Thyroid gland (tissue), 4 donors: ENCODE measurements at places on chromosomes 2 and 18. TPM values are rescaled to one million over a fixed set of nuclear protein-coding genes. Genes with fewer than 3 reads are reported as not detected.

DNA sequence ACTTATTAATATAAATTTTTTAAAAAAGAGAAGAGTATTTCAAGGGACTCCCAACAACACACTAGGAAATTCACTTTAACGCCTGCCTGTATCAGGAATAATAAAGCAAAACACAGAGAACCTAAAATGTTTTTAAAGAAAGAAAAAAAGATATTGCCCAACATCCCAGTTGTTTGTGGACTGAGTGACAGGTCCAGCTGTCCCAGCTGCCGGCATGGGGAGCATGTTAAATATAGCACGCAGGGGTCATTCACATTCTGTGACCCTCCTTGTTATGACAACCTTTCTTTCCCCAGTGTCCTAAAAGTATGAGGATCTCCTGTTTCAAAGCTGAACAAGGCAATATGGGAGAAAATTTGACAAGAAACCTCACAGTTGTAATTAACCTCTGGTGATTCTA is 4.4 kb downstream of the KLHL41 start:
- no peak overlapping the region for H3K27ac ChIP-seq
- no peak overlapping the region for H3K4me3 ChIP-seq
- H3K36me3 ChIP-seq: no peaks in the 10 kb centered on the region
- DNase-seq: no peak
- H3K27me3 ChIP-seq: no peaks in the 10 kb centered on the region

DNA sequence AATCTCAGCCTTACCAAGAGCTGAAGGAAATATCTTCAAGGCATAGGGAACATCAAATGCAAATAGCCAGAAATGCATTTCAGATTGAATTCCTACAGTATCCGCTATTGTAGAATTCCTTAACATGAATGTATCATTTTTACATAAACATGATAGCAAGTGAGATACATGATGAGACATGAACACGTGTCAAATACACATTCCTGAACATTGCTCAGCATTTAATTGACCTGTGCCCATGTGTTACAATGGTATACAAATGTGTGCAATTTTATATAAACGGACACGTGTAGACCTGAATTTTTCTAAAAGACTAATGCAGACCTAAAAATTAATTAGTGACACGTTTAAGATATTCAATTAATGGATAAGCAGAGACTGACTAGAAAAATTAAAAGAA is 133.0 kb upstream of the TLK1 start:
- H3K27ac ChIP-seq: no peak overlapping the region
- H3K27me3 ChIP-seq: no peaks in the 10 kb centered on the region
- H3K36me3 ChIP-seq: no peaks in the 10 kb centered on the region
- no peak for DNase-seq
- H3K4me3 ChIP-seq: no peak overlapping the region

The GALNT3 gene
- total RNA-seq: 78.5 TPM

DNA sequence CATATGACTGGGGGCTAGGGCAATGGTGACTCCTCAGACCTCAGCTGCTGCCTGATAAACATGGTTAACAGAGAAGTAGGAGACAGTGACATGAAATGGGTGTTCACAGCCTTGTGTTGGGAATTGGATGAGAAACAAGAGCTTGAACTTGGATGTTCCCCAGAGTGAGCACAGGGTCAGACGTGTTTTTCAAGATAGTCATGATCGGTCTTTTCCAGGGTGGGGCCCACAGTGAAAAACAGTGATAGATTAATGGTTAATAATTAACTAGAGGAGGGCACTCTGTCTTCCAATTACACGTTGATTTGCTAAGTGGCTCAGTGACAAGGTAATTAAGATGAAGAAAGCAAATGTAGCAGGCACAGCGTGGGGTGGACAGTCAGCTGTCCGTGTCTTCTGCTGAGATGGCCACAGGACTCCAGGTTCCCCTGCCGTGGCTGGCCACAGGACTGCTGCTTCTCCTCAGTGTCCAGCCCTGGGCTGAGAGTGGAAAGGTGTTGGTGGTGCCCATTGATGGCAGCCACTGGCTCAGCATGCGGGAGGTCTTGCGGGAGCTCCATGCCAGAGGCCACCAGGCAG is at the start of gene UGT1A3:
TSS of gene UGT1A3 (plus strand) at position 320 of the 579 bp plus-strand sequence. CDS start at position 405, 85 bp downstream.
- H3K27me3 ChIP-seq: no peaks in the 10 kb centered on the region
- H3K36me3 ChIP-seq: no peaks in the 10 kb centered on the region
- H3K4me3 ChIP-seq: no peak within 1 kb of the TSS
- no peaks in the 10 kb centered on the region for H3K4me1 ChIP-seq

- no peaks in the 10 kb centered on the region for H3K27me3 ChIP-seq
- no peak overlapping the region for H3K27ac ChIP-seq
- no peak overlapping the region for H3K4me3 ChIP-seq
- H3K36me3 ChIP-seq: peaks cover 12% of the 10 kb centered on the region
Measured at GRCh38 chr2:218536804-218537494, 31.2 kb downstream of the USP37 start.

DNA sequence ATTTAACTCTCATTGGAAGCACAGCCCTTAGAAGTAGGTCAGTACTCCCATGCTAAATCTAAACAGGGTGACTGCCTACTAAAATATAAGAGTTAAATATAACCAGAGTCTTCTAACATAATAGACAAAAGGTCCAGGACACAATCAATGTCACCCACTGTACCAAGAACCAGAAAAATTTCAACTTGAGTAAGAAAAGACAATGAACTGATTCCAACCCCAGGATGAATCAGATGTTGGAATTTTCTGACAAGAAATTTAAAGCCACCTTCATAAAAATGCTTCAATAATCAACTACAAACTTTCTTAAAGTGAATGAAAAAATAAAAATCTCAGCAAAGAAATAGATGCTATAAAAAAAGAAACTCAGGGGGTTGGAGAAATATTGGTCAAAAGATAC is 71.3 kb upstream of the NPAS2 start:
- DNase-seq: no peak
- H3K4me1 ChIP-seq: no peaks in the 10 kb centered on the region
- no peaks in the 10 kb centered on the region for H3K36me3 ChIP-seq
- H3K27ac ChIP-seq: no peak overlapping the region
- H3K4me3 ChIP-seq: no peak overlapping the region

GRCh38 chr2:179703702-179704101 is 157.7 kb downstream of the ZNF385B start:
- DNase-seq: no peak
- H3K4me1 ChIP-seq: no peaks in the 10 kb centered on the region
- no peaks in the 10 kb centered on the region for H3K36me3 ChIP-seq
- no peaks in the 10 kb centered on the region for H3K27me3 ChIP-seq
- no peak overlapping the region for H3K27ac ChIP-seq

The ABCG5 gene
- not detected for total RNA-seq

GRCh38 chr2:152176113-152176714 is 651 bp upstream of the STAM2 start:
- no peaks in the 10 kb centered on the region for H3K36me3 ChIP-seq
- no peak for DNase-seq
- H3K4me1 ChIP-seq: peaks cover 23% of the 10 kb centered on the region

The MPP4 gene
- total RNA-seq: not detected

The CROCC2 gene
- total RNA-seq: not detected

The OTX1 gene
- not detected for total RNA-seq

The NEURL3 gene
- total RNA-seq: not detected

The VIT gene
- 24.7 TPM for total RNA-seq

- peak overlapping the region; percentile 55 for H3K4me3 ChIP-seq
- no peaks in the 10 kb centered on the region for H3K36me3 ChIP-seq
- peak; percentile 5 for DNase-seq
- no peaks in the 10 kb centered on the region for H3K27me3 ChIP-seq
Measured at GRCh38 chr2:68318914-68319397, 793 bp downstream of the CNRIP1 start.

GRCh38 chr2:47226132-47226922 is 71.2 kb upstream of the STPG4 start:
- peaks cover 19% of the 10 kb centered on the region for H3K4me1 ChIP-seq
- DNase-seq: no peak
- H3K36me3 ChIP-seq: no peaks in the 10 kb centered on the region
- H3K4me3 ChIP-seq: no peak overlapping the region

DNA sequence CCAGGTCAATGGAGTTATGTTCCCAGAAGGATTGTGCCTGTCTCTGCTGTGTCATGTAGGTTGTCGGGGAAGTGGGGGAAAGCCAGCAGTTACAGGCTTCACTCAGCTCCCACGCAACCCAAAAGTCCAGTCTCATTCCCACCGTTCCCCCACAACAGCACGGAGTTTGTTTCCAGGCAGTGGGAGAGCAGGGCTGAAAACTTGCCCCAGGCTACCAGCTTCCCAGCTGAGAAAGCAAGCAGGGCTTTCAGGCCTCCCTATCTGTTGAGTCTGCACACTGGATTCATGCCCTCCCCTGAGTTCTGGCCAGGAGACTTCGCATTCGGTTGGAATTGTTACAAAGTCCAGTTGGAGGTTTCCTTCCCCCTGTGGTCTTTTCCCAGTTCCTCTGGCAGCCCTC is 76.3 kb downstream of the TMX3 start:
- H3K4me1 ChIP-seq: no peaks in the 10 kb centered on the region
- no peak overlapping the region for H3K4me3 ChIP-seq
- DNase-seq: no peak
- H3K36me3 ChIP-seq: no peaks in the 10 kb centered on the region

The ANKRD44 gene
- 22.3 TPM for total RNA-seq

The ZNF512 gene
- total RNA-seq: 70.6 TPM

GRCh38 chr18:32772581-32773381 is at the start of gene KLHL14:
KLHL14 (minus strand) TSS chr18:32773023; CDS start chr18:32770591, 2,432 bp downstream.
- peak; percentile 57 for DNase-seq
- peaks cover 42% of the 10 kb centered on the region for H3K4me1 ChIP-seq
- H3K27me3 ChIP-seq: no peaks in the 10 kb centered on the region
- H3K27ac ChIP-seq: peak within 1 kb of the TSS; percentile 96

- no peak overlapping the region for H3K27ac ChIP-seq
- no peak for DNase-seq
- H3K4me3 ChIP-seq: no peak overlapping the region
- no peaks in the 10 kb centered on the region for H3K36me3 ChIP-seq
- H3K4me1 ChIP-seq: peaks cover 7% of the 10 kb centered on the region
Measured at GRCh38 chr2:241535871-241536655, 22.5 kb upstream of the BOK start.

The NAT8 gene
- not detected for total RNA-seq

DNA sequence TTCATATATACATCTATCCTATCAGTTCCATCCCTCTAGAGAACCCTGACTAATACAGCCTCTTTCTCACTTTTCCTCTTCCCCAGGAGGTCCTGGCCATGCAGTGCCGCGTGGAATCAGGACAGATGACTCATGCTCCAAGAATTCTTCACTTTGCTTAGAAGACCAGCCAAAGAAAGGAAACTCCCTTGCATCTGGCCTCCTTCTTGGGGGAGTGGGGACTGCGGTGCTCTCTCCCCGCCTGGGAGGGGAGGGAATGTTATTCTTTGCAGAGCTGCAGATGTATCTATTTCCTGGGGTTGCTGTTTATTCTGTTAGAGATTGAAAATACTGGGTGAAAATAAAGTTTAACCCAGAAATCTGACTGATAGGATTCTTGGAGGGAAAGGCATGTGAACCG is 111.5 kb upstream of the SH3BP4 start:
- H3K36me3 ChIP-seq: no peaks in the 10 kb centered on the region
- no peaks in the 10 kb centered on the region for H3K27me3 ChIP-seq
- peak; percentile 74 for DNase-seq
- H3K4me3 ChIP-seq: no peak overlapping the region

DNA sequence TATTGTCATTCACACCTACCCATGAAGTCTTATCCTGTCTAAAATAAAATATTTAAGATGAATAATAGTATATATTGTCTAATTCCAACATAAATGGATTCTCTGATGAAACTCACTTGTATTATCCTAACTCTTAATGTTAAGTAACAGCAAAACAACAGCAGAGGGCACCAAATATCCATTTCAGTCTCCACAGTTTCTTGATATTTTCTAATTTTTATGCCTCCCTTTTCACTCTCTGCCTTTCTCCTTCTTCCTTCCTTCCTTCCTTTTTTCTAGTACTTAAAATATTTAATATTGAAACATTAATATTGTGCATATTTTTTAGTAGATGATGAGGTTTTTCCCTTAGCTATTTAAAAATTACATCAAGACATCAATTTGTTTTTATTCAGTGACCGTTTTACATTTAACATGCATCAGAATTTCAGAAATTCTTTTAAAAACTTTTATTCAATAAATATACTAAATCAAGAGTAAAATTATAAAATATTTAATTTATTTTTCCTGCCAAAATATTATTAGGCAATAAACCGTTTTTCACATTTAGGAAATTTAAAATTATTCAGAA is 97.6 kb downstream of the WDR7 start:
- H3K27me3 ChIP-seq: no peaks in the 10 kb centered on the region
- no peak overlapping the region for H3K27ac ChIP-seq
- H3K36me3 ChIP-seq: no peaks in the 10 kb centered on the region

DNA sequence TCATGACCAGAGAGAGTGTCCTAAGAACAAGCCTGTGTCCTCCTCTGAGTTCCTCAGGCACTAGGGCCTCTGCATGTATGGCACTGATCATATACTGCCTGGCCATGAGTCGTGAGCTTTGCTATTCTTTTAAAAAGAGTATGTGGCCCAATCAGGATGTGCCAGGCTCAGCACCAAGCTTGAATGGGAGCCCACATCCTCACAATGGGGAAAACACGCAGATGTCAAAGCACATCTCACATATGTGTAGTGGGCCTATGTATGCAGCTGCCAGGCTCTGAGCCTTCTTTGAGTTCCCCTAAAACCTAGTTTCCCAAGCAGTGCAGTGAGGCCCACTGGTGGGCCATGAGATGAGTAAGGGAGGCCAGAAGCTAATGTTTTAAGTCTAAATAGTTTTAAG is 69.9 kb upstream of the SLC1A4 start:
- no peak overlapping the region for H3K4me3 ChIP-seq
- no peak overlapping the region for H3K27ac ChIP-seq
- H3K36me3 ChIP-seq: no peaks in the 10 kb centered on the region
- H3K27me3 ChIP-seq: no peaks in the 10 kb centered on the region

GRCh38 chr2:25310965-25311864 is 30.5 kb downstream of the DNMT3A start:
- H3K36me3 ChIP-seq: no peaks in the 10 kb centered on the region
- peaks cover 61% of the 10 kb centered on the region for H3K4me1 ChIP-seq
- no peak overlapping the region for H3K4me3 ChIP-seq
- peak; percentile 91 for DNase-seq
- H3K27me3 ChIP-seq: no peaks in the 10 kb centered on the region

DNA sequence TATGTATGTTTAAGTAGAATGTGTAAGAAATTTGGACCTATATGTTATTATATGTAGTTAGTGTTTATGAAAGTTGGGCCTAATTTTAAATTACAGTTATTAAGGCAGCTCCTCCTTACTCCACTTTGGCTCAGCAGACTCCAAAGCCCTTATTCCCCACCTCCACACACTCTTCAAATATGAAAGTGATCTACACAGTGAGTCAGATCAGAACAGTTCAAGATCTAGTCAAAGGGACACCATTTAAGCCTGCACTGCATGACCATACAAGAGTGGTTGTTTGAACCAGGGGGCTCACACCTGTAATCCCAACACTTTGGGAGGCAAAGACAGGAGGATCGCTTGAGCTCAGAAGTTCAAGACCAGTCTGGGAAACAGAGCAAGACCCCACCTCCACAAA is 21.2 kb upstream of the PMAIP1 start:
- H3K4me1 ChIP-seq: peaks cover 5% of the 10 kb centered on the region
- no peaks in the 10 kb centered on the region for H3K36me3 ChIP-seq
- H3K27me3 ChIP-seq: no peaks in the 10 kb centered on the region
- H3K4me3 ChIP-seq: no peak overlapping the region
- H3K27ac ChIP-seq: no peak overlapping the region

- no peaks in the 10 kb centered on the region for H3K36me3 ChIP-seq
- no peaks in the 10 kb centered on the region for H3K27me3 ChIP-seq
- DNase-seq: no peak
- H3K4me3 ChIP-seq: no peak overlapping the region
Measured at GRCh38 chr2:192208848-192209247, 14.1 kb upstream of the TMEFF2 start.

The CASP8 gene
- total RNA-seq: 8.8 TPM

GRCh38 chr2:104262714-104263113 is 591.2 kb upstream of the POU3F3 start:
- H3K27ac ChIP-seq: no peak overlapping the region
- no peak for DNase-seq
- H3K4me1 ChIP-seq: no peaks in the 10 kb centered on the region

The ICOS gene
- not detected for total RNA-seq
